NCI-H1048 (cell line): ENCODE measurements at places on chromosomes 4 and X.

- no peak for DNase-seq
These were observed 104.1 kb downstream of the PHOX2B start for GRCh38 chr4:41644288-41644914.

GRCh38 chr4:147790412-147790811 lies 58.5 kb downstream of the ARHGAP10 start:
- no peak for DNase-seq

GRCh38 chrX:3206314-3206713 lies 140.1 kb downstream of the MXRA5 start:
- DNase-seq, result no peak

- DNase-seq, result no peak
These were observed 205.1 kb downstream of the AWAT2 start for GRCh38 chrX:69844636-69845035.

- no peak for DNase-seq
These were observed at the start of gene SLC4A4 for GRCh38 chr4:71338846-71339593. TSS of gene SLC4A4 (plus strand) at chr4:71339020.

GRCh38 chr4:109820563-109820962 lies 5.0 kb downstream of the GAR1 start:
- no peak for DNase-seq

DNA sequence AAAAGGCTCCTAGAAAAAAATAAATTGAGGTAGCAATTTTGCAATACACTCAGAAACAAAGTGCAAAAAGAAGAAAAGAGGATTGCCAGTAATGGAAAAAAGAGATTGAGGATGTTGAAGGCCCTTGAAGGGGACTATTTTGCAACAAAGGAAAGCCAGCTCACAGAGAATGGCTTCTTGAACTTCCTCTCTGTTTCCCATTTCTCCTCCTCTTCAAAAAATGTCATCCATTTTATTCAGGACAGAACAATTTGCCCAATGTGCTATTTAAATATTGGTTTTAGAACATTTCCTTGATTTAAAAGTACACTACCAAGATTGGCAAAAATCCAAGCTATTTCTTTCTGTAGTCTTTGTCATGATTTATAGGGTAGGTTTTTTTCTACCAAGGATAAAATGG lies 60.2 kb downstream of the GASK1B start:
- DNase-seq, result no peak
